Tongue (tissue), 3 donors: ENCODE measurements at places on chromosomes 4 and X.
A peak's percentile ranks its signal among the peaks of the same experiment; 100 is the strongest.

DNA sequence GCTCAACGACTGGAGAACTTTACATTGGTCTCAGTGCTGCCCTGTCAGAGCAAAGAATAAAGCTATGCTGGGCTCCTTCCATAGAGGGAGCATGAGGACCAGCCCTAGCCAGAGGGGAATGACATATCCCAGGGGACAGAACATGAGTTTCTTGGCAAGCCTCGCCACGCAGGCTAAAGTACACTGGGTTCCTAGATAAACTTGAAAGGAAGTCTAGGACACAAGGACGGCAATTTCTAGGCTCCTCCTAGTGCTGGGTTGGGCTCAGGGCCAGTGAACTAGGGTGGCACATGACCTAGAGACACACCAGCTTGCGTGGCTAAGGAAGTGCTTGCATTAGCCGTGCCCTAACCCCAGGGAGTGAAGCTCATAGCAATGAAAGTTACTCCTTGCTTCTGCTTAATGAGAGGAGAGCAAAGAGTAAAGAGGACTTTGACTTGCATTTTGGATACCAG is 141.0 kb downstream of the MAB21L2 start:
- DNase-seq = peak; percentile 6

GRCh38 chr4:154490234-154490582 is 1.4 kb downstream of the DCHS2 start:
- DNase-seq = peak; percentile 21

DNA sequence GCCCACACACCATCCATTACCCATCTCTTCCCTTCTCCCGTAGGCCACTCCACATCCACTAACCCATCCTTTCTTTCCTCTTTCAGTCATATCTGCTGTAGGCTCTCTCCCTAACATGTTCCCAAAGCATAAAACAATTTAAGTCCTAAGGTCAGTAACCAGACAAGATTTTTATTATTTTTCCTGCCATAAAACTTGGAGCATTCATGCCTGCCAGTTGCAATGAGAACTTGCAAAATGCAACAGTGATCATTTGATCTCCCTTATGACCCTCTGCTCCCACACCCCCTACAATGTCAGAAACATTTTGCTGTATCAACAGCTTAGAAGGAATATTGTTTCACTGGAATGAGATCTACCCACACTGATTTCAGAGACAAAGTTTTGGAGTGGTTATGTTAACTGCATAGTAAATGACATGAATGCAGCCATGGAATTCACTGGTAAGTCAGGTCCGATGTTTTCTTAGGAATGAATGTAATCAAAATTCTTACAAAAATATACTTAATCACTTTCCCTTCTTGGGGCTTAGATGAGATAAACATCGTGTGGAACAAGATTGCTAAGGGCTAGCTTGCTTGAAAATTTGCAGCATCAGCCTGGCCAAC is 5.7 kb downstream of the NIPAL1 start:
- no peak for DNase-seq

DNA sequence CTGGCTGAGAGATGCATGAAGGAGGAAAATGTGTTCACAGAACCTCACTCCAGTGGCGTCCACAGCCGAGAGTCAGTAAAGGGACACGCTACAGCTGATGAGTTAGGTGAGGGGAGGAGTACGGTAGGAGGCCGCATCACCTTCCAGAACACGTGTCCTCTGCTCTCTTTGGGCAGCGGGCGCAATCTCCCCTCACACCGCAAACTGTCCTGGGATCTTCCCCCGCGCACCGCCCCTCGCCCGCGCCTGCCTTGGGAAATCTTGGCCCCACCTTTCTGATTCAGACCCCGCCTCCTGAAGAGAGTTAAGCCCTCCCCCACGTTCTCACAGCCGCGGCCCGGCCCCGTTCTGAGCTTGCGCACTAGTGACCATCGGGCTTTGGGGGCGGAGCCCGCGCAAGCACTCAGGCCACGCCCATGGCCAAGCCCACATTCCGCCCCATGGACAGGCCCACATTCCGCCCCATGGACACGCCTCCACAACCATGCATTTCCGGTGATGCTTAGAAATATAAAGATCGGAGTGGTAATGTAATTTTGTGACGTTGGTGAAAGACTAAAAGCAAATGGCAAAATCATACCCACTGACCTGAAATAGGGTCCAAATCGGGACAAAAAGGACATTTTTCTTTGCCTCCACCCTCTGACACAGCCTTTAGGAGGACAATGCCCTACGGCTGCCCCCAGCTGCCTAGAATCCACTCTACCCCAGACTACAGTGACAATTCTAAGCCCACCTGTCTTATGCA is 13.3 kb downstream of the SMIM10 start:
- peak; percentile 95 for DNase-seq

DNA sequence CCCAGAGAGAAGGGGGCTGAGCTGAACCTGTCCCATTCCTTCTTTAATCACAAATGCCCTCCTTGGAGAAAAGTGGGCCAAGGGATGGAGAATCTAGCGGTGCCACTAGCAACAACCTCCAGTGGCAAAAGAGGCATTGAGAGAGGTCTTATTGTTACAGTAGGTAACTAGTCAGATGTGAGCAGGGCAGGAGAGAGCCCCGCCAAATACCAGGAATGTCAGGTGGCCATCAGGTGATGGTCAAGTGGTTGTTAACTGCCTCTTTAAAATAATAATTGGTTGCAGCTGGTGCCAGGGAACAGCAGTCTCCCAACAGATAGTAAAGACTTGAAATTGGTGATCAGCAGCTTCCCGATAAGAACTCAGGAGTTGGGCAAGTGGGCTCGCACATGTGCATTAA is 116.1 kb downstream of the EVC2 start:
- DNase-seq = no peak

DNA sequence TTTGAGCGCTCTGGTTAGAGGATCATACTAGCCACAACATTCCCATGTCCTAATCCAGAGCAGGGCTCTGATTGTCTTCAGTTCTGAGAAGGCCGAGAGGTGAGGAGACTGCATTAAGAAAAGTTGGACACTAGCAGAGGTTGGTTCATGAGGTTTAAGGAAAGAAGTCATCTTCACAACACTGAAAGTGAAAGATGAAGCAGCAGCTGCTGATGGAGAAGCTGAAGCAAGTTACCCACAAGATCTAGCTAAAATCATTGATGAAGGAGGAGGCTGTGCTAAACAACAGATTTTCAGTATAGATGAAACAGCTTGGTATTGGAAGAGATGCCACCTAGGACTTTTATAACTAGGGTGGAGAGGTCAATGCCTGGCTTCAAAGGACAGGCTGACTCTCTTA is 36.8 kb downstream of the RAP1GDS1 start:
- DNase-seq = no peak

- DNase-seq = peak; percentile 45
Observed at GRCh38 chr4:76607266-76607799, 172.3 kb downstream of the SHROOM3 start.

- no peak for DNase-seq
Observed at GRCh38 chr4:94570558-94570957, 118.8 kb downstream of the PDLIM5 start.

DNA sequence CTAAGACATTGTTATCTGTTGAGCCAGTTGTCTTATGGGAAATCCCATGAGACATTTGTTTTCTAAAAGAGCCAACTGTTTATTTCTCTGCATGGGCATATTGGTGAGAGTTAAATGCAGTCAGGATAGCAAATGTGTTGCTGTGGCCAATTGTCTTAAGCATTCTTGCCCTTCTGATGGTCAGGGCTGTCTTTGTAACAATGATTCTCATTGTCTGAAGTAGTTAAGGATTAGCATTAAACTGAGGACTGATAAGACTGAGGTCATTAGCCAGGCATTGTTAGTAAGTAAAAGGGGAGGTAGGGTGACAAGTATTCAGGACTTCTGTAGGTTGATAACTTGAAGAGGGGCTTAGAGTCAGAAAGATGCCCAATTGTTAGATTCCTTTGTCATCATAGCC is 11.2 kb upstream of the MORF4L2 start:
- DNase-seq = no peak
